Erythroblast (primary cell): ENCODE measurements at places on chromosomes 5 and 9.

DNA sequence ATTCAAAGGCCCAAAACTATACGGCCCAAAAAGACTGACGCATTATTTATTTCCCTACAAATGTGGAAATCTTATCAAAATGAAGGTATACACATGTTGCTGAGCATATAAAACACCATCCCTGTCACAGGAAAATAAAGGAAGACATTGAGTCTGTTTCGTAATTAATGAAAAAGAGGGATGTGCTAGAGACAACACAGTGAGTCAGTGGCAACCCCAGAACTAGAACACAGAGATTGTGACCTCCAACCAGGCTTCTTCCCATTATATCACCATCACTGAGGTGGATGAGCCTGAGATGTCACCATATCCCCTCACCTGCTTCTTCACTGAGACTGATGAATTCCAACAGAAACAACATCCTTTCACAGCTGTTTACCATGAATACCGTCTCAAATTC lies 3.8 kb downstream of the NDUFA8 start:
- no peak for DNase-seq

- DNase-seq, result no peak
Measured at GRCh38 chr9:14318361-14318760, 4.4 kb upstream of the NFIB start.

GRCh38 chr9:14221558-14221957 lies 92.4 kb downstream of the NFIB start:
- DNase-seq, result no peak

DNA sequence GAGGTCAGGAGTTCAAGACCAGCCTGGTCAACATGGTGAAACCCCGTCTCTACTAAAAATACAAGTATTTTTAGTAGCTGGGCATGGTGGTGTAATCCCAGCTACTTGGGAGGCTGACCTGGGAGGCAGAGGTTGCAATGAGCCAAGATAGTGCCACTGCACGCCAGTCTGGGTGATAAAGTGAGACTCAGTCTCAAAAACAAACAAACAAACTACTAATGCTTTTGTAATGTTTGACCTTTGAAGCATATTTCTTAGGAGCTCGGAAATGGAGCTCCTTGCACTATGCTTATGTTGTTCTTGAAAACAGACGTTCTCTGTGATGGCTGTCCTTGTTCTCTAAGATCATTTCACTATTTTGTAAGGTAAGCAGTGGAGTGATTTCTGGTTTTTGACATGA lies 6.0 kb downstream of the F2RL2 start:
- no peak for DNase-seq

DNA sequence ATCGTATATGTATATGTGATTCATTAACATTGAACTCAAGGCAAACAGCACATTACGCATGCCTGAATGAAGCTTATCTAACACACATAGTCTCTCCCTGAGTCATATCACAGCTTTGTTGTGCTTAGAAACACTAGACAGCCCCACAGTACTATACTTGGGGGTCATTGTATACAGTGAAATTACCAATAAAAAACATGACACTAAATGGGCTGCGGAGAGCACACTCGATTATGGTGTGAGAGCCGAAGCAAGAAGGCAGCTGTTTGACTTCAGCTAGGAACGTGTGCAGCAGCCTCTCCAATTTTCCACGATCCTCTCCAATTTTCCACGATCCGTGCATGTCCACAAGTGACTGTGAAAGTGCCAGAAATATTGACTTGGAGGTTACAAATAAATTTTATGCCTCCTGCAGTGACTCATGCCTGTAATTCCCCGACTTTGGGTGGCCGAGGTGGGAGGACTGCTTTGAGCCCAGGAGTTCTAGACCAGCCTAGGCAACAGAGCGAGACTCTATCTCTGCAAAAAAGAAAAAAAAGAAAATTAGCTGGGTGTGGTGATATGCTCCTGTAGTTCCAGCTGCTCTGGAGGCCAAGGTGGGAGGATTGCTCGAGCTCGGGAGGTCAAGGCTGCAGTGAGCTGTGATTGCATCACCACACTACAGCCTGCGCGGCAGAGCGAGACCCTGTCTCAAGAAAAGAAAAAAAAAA lies 102.4 kb downstream of the DAPK1 start:
- DNase-seq, result no peak

DNA sequence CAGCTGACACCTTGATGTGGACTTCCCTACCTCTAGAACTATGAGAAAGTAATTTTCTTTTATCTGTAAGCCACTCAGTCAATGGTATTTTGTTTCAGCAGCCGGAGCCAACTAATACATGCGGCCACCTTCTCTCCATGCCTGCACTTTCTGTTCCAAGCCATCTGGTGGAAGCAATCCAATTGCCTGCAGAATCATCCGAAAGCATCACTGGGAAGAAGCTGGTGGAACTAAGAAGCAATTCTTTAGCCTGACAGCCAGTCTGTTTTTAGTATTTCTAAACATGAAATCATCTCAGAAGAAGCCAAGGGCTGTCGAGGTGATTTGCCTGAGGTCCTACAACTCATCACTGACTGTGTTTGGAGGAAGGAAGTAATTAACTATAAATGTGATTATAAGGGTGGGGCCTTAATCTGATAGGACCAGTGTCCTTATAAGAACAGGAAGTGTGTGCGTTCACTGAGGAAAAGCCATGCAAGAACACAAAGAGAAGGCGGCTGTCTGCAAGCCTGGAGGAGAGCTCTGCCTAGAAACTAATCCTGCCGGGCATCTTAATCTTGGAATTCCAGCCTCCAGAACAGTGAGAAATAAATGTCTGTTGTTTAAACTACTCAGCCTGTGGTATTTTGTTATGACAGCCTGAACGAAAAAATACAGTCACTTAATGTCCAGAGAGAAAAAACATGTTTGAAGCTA lies 49.1 kb downstream of the NXNL2 start:
- no peak for DNase-seq

GRCh38 chr5:126385524-126386502 lies 37.4 kb upstream of the GRAMD2B start:
- no peak for DNase-seq

DNA sequence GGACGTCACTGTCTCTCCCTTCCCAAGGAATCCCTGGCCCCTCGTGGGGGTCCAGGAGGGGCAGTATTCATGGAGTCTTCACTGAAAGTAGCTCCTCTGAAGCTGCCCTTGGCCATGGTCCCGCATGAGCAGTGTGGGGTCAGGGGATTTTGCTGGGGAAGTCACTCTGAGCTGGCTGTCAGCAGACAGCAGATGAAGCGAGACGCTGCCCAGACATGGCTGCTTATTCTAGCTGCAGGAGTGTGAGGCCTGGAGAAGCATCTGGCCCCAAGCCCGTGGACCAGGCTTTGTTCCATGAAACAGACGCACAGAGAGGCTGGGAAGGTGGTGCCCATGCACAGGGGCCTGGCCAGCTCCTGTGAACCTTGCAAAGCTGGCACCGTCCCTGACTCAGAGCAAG lies 21.5 kb upstream of the ASS1 start:
- DNase-seq, result no peak
